ENCODE measurements at places on chromosomes 11 and 22.

DNA sequence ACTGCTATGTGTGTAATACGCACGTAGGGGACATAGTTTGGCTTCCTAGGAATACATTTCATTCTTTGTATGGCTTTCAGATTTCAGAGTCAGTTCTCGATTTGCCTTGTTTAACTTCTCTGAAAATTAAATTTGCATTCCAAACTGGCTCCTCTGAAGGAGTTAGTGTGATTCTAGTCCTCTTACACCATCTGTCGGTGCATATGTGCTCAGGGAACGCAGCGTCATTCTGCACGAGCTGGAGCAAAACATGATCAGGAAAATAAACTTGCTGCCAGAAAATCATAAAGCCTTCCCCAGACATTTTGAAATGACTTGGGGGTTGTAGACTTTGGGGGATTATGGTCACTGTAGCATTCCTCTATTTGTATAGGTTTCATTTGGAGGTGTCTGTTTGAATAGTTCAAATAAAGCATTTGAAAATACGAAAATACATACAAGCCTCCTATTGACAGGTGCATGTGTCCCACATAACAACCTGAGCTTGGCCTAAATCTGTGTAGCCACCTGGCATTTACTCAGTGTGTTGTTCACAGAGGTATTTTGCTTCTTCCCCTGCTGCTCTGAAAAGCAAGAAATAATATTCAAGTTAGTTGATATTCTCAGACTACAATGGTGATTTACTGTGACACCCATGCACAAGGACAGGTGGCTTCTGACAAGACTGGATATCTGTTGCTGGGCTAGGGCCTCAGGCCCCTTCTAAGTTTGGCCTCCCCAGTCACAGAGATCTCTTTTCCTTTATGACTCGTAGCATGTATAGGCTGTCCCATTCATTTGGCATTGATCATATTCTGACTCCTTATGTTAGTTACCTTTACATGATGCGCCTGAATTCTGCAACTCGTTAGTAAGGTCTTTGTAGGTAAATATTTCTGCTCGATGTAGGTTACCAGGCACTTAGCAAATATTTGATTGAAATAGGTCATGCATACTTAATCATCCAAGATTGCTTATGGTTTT lies 81.6 kb upstream of the SORL1-AS1 start:
- DNase-seq, result peak; percentile 26

DNA sequence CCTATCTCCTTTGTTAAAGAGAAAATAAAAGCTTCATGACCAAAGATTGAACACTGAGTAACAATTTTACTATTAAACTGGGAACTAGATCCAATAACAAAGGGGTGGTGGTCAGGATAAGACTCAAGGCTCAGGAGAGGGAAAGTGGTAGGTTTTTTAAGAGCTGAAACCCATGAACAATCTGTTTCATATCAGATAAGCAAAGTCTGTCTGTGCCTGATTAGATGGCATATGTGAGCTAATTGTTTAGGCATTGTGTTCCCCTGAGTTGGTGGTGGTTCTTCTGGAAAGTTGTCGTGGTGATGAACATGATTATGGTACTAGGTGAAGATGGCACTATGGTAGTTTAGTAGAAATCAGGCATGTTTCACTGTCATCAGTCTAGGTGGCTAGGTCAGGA lies 24.4 kb downstream of the USP47 start:
- DNase-seq, result no peak

GRCh38 chr11:119509969-119510401 lies 87.0 kb upstream of the THY1 start:
- DNase-seq, result no peak

DNA sequence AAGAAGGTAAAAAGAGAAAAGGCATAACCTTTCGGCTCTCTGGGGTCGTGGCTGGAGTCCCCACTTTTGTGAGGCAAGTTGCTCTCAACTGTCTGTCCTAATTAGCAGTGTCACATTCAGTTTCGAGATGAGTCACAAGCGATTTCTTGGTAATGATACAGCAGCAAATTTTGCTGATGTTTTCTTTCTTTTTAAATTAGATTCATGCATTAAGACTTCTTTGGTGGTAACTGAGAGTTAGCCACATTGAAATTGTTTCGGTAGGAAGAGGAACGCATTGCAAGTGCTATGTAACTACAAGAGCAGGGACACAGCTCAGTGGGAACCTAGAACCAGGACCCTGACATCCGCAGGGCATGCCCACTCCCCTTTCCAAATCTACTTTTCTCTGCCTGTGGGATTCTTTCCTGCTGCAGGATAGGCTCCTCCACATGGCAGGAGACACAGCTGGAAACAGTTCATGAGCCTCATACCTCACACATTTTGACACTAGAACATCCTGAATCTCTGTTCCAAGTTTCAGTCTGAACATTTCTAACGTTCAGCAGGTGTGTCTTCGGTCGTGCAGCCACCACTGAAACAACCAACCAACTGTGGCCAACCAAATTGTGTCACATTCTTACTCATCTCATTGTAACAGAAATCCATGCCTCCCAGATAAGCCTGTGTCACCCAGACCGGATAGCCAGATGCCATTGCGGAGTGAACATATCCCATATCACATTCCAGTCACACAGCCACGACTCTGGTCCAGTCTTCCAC lies 987.6 kb downstream of the NTM start:
- DNase-seq, result no peak

- DNase-seq, result no peak
These were observed 62.4 kb downstream of the TNRC6B start for GRCh38 chr22:40240160-40240559.
